ENCODE measurements at places on chromosomes 12 and 14.
A peak's percentile ranks its signal among the peaks of the same experiment; 100 is the strongest.

DNA sequence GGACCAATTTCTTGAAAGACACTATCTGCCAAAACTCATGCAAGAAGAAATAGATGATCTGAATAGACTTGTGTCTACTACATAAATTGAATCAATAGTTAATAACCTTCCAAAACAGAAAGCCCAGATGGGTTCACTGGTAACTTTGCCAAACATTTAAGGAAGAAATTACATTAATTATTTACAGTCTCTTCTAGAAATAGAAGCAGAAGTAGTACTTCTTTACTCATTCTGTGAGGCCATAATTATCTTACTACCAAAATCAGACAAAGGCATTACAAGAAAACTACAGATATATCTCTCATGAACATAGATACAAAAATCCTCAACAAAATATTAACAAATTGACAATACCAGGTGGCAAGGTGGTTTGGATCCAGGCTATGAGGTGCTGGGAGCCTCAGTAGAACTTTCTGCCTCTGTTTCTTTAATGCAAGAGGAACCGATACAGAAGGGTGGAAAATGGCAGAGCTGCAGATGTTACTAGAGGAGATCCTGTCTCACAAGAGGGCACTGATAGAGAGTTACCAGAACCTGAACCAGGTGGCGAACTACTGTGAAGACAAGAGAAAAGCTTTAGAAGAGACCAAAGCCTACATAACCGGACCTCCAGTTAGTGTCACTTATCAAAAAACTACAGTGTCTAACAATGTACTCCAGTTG lies 33.7 kb upstream of the KTN1 start:
- no peaks in the 10 kb centered on the region for H3K27me3 ChIP-seq
- H3K4me3 ChIP-seq, result no peak overlapping the region
- H3K36me3 ChIP-seq, result no peaks in the 10 kb centered on the region
- no peak for DNase-seq

GRCh38 chr12:26874501-26875296 lies 41.7 kb upstream of the ITPR2 start:
- peaks cover 18% of the 10 kb centered on the region for H3K27me3 ChIP-seq
- H3K27ac ChIP-seq, result no peak overlapping the region
- H3K4me3 ChIP-seq, result no peak overlapping the region
- H3K4me1 ChIP-seq, result peaks cover 9% of the 10 kb centered on the region

DNA sequence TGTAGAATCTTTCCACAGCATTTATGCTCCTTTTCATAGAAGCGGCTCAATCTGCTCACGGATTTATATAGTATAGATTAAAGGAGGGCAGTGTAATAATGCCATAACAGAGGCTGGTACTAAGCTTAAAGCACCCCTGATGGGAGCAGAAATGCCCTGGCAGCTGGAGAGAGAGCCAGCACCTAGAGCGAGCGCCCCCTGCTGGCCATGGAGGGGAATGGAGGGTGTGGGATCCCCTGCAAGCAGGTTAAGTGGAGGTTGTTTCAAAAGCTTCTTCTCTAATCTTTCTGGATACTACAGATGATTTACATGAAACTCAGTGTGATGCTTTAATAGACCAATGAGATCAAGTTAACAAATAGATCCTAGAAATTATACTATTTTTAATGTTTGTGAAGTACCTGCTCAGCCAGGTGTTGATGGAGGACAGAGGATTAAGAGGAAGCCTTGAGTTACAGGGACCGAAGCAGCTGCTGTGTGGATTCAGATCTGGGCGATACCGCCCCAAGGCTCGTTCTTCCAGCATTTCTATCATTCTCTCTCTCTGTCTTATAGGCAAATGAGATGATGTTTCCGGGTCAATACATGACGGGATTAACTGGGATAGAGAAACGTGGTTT lies 1519.3 kb upstream of the TMEM132C start:
- no peaks in the 10 kb centered on the region for H3K4me1 ChIP-seq
- no peak overlapping the region for H3K4me3 ChIP-seq
- no peak overlapping the region for H3K27ac ChIP-seq
- H3K36me3 ChIP-seq, result no peaks in the 10 kb centered on the region

- H3K36me3 ChIP-seq, result peaks cover 5% of the 10 kb centered on the region
- H3K4me1 ChIP-seq, result no peaks in the 10 kb centered on the region
- no peak overlapping the region for H3K4me3 ChIP-seq
- no peak for DNase-seq
- no peak overlapping the region for H3K27ac ChIP-seq
- no peaks in the 10 kb centered on the region for H3K27me3 ChIP-seq
Measured at GRCh38 chr12:63795032-63795687, 15.5 kb downstream of the RXYLT1 start.

DNA sequence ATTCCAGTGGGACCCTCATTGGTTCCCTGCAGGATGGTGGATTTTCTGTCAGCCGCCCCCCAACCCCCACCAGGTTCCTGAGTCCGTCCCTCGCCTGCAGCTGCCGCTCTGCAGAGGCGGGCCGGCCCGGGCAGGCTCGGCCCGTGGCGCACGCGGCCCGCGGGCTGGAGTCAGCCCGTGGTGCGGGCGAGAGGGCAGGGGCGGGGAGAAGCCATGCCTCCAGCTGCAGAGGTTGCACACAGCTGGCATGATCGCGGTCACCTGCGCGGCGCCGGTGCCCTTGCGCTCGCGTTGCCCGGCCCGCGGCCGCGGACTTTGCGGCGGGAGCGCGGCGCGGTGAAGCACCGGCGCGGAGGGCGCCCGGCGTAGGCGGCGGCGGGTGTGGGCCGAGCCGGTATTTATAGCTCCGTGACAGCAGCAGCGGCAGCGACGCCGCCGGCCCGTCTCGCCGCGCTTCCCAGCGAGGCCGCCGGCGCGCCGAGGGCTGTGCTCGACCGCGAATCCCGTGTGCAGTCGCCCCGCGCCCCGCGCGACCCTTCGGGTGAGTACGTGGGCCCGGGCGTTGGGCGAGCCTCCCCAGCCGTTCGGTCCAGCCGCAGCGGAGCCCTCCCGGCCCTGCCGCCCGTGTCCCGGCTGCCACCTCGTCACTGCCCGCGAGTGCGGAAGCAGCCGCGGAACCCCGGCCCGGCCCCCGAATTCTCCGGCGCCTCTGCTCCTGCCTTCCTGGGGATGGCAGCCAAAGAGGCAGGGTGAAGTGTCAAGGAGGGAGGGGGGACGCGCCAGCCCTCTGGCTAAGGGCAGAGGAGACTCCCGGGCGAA lies at the start of gene TMEM117:
Gene TMEM117, plus strand, starts transcription at position 426 of the 819 bp plus-strand sequence.
- H3K27me3 ChIP-seq, result peaks cover 9% of the 10 kb centered on the region
- DNase-seq, result peak; percentile 74
- no peaks in the 10 kb centered on the region for H3K36me3 ChIP-seq
- H3K4me1 ChIP-seq, result peaks cover 28% of the 10 kb centered on the region

DNA sequence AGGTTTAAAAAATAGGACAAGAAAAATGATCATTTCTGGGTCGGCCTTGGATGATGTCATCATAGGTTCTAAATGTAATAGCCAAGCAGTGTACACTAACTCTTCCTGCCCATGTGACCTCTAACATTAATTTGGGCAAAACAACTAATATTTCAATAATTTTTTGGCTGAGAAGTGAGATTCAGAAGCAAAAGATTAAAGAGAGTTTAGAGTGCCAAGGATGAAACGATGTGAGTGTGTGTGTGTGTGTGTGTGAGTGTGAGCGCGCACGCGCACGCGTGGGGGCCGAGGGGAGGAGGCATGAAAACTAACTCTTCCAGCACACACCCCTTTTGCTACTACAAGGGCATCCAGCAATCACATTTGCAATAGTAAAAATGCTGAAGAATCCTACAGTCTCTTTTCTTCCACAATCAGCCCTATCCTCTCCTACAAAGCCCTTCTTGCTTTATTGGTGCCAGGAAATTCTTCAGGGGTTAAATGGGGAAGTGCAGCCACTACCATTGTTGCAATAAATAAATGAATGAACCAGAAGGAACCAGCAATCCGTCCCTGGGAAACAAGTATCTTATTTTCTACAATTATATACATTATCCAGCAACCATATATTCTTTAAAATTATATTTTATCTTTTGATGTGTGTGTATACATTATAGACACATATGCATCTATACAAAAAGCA lies 52.9 kb downstream of the PEBP1 start:
- no peaks in the 10 kb centered on the region for H3K4me1 ChIP-seq
- no peak for DNase-seq
- no peak overlapping the region for H3K4me3 ChIP-seq
- peaks cover 21% of the 10 kb centered on the region for H3K36me3 ChIP-seq
- H3K27ac ChIP-seq, result no peak overlapping the region

DNA sequence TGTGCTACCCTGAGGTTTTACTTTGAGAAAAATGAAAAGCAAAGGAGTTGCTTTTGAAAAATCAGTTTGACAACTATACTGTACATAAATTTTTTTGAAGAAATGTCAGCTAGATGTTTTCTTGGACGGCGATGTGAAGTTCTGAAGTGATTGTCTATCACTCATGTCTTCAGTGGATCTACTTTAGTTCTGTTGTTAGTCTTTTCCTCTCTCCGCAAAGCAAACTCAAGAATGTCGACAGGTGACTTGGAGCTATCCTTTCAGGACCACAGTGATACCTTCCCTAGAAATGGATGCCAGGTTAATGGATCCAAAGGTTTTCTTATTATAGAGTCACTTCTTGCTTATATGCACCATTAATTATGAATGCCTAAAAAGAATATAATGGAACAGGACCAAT lies 1.2 kb downstream of the PTPRO start:
- no peaks in the 10 kb centered on the region for H3K36me3 ChIP-seq
- no peak for DNase-seq
- H3K27me3 ChIP-seq, result peaks cover 24% of the 10 kb centered on the region
- no peak overlapping the region for H3K4me3 ChIP-seq
- peaks cover 2% of the 10 kb centered on the region for H3K4me1 ChIP-seq

GRCh38 chr12:132560614-132561426 lies 49.6 kb downstream of the LRCOL1 start:
- peak overlapping the region; percentile 69 for H3K4me3 ChIP-seq
- DNase-seq, result peak; percentile 86
- H3K36me3 ChIP-seq, result no peaks in the 10 kb centered on the region
- peaks cover 34% of the 10 kb centered on the region for H3K27me3 ChIP-seq
- H3K4me1 ChIP-seq, result peaks cover 18% of the 10 kb centered on the region

GRCh38 chr12:129675496-129675895 lies 228.3 kb downstream of the TMEM132D start:
- no peak overlapping the region for H3K4me3 ChIP-seq
- DNase-seq, result no peak
- no peaks in the 10 kb centered on the region for H3K36me3 ChIP-seq
- H3K4me1 ChIP-seq, result no peaks in the 10 kb centered on the region
- no peaks in the 10 kb centered on the region for H3K27me3 ChIP-seq
- H3K27ac ChIP-seq, result no peak overlapping the region

DNA sequence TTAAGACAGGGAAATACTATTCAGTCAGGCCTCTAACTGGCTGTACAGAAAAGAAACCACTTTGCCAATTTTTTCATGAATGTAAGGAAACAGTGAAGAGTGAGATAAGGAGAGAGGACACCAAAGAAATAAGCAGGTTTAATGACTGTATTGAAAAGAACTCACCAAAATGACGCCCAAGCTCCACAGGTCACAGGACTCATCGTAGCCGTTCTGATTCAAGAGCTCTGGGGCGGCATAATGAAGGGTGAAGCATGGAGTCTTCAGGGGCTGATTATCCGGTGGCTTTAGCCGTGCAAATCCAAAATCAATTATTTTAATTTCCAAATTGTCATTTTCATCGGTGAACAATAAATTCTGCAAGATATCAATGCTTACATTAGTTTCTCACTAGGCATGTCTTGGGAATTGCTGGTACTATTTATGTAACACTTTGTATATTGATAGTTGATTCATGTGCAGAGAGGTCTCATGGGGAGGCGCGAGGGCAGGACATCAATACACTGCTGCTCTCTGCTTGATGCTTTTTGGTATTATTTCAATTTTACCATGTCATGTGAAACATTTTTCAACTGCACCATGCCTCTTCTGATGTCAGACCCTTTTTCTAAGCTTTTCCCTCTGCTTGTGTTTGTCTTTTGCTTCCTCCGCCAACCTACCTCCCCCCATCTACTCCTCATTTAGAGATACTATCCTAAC lies 74.2 kb upstream of the TTC7B start:
- H3K27me3 ChIP-seq, result no peaks in the 10 kb centered on the region
- peaks cover 41% of the 10 kb centered on the region for H3K36me3 ChIP-seq
- no peak overlapping the region for H3K27ac ChIP-seq
- no peak overlapping the region for H3K4me3 ChIP-seq
- DNase-seq, result no peak

DNA sequence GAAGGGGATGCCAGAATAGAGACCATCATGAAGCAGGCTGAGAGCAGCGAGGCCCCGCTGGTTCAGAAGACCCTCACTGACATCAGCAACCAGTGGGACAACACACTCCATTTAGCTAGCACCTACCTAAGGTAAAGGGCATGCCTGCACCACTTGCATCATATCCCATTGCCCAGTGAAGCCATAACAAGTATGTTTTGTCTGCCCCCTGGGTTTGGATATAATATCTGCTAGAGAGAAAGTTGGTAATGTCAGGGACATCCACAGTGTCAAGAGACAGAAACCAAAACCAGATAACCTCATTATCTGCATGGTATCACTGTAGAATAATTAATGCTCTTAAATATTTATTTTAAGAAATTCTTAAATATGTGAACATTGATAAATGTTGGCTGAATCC lies 173.8 kb downstream of the SYNE2 start:
- H3K36me3 ChIP-seq, result peaks cover 70% of the 10 kb centered on the region
- H3K27ac ChIP-seq, result no peak overlapping the region
- H3K4me3 ChIP-seq, result no peak overlapping the region
- no peaks in the 10 kb centered on the region for H3K27me3 ChIP-seq
- H3K4me1 ChIP-seq, result no peaks in the 10 kb centered on the region

DNA sequence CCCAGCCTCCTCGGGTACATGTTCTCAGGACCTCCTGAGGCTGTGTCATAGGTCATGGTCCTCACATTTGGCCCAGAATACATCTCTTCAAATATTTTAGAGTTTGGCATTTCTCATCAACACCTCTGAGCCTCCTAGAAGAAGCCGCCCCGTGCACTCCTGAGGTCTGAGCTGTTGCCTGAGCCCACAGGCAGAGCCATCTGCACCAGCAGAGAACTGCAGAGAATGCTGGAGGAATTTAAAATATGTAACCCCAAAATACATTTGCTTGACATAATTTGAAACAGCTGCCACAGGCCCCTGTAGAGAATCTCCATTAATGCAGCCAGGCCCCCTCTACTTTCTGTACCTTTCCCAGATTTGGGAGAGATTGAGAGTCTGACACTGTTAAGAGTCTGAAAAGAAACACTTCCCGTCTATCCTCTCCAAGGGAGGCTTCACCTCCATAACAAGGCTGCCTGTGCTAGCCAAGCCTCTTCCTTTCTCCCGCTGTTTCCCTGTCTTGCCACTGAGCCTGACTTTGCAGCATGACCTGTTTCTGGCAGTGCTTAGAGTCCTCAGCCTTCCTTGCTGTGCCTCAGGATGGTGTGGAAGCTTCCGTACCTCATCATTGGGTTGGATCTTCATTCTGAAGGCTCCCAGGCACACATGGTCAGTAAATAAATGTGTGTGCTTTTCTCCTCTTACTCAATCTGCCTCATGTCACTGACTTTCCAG lies 95.4 kb upstream of the SFSWAP start:
- H3K27ac ChIP-seq, result no peak overlapping the region
- peaks cover 32% of the 10 kb centered on the region for H3K27me3 ChIP-seq
- no peaks in the 10 kb centered on the region for H3K36me3 ChIP-seq
- no peak for DNase-seq

GRCh38 chr14:84074626-84075025 lies 1455.3 kb upstream of the FLRT2 start:
- H3K4me3 ChIP-seq, result no peak overlapping the region
- H3K27ac ChIP-seq, result no peak overlapping the region
- H3K27me3 ChIP-seq, result no peaks in the 10 kb centered on the region
- DNase-seq, result no peak
